ENCODE measurements at places on chromosomes 5 and 9. TPM values are rescaled to one million over a fixed set of nuclear protein-coding genes. Genes with fewer than 3 reads are reported as not detected.

ST8SIA4 gene
- not detected for total RNA-seq

FCN2 gene
- not detected for total RNA-seq

PCDHB14 gene
- 1.5 TPM for total RNA-seq

TMEM174 gene
- not detected for total RNA-seq

PROB1 gene
- total RNA-seq: 3.4 TPM

ARSI gene
- total RNA-seq: 1.3 TPM

CDH18 gene
- 0.61 TPM for total RNA-seq

MARCHF11 gene
- total RNA-seq: 0.37 TPM

ORM2 gene
- total RNA-seq: 1.4 TPM

INSYN2B gene
- not detected for total RNA-seq

PPP1R26 gene
- 38.0 TPM for total RNA-seq

MEF2C gene
- 0.20 TPM for total RNA-seq

LCN9 gene
- 0.72 TPM for total RNA-seq

NR5A1 gene
- 0.37 TPM for total RNA-seq

WNT8A gene
- total RNA-seq: 0.26 TPM

BNC2 gene
- 40.8 TPM for total RNA-seq

IL4 gene
- not detected for total RNA-seq

GAS1 gene
- 2.7 TPM for total RNA-seq

PLPP7 gene
- total RNA-seq: 2.4 TPM

NEURL1B gene
- total RNA-seq: 3.6 TPM

ESM1 gene
- not detected for total RNA-seq

SPATA31A6 gene
- total RNA-seq: 0.15 TPM

FGF1 gene
- 4.6 TPM for total RNA-seq

Data from H9 (cell line).